Stimulated activated CD4-positive, alpha-beta T cell treated with anti-CD3 and anti-CD28 coated beads, TNF-alpha, amount 100 ng/mL, for 48 hours (primary cell): ENCODE measurements at places on chromosomes 16 and 17.

DNA sequence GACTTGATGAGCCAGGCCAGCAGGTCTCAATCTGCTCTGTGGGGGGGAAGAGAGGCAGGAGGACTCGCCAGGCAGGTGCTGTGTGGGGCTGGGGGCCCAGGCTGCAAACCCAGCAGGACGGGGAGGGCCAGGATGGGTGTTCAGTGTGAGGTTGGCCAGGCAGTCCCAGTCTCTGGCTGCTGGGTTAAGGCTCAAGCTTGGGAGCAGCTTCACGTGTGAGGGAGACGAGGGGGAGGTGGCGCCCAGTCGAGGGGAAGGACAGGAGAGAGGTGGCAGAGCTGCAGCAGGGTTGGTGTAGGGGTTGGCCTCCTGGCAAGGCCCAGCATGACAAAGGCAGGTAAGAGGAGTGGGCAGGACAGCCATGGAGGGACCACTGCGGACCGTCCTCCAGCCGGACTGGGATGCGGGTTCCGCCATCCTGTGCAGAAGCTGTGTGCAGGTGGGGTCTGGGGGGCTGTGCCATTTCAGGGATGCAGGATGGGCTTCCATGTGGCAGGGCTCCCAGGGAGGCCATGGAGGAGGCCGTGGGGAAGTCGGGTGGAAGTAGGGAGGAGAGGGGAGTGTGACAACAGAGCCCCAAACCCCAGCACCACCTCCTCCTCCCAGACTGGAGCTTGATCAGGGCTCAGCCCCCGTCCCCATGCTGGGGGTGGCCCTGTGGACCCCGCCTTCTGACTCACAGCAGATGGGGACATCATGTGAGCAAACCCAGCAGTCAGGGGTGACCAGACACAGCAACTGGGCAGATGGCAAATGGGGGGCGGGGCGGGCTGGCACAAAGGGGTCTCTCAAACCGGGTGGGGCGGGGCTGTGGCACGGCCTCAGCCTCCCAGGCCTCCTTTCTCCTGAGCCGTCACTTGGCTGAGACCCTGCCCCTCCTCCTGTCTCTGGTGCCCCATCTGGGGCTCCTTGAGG, 2.8 kb downstream of the ADGRG1 start:
- DNase-seq: no peak

GRCh38 chr17:46035112-46035818, 36.2 kb downstream of the STH start:
- no peak for DNase-seq

DNA sequence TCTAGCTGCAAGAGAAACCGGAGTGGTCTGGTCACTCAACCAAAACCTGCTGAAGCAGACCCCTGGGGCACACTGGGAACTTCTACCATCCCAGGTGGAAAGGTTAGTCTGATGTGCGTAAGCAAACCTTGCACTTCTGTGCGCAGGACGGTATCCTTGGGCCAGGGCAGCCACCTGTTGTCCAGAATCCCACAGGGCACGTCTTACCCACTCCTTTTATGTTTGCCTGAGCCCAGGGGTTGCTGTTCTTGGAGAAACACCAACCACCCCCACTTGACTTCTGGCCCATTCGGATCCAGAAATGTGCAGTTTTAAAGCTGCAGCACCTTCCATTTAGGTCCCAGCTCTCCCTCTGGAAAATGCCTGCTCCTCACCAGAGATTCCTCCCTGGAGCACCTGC, 18.7 kb downstream of the TBC1D24 start:
- DNase-seq: no peak

DNA sequence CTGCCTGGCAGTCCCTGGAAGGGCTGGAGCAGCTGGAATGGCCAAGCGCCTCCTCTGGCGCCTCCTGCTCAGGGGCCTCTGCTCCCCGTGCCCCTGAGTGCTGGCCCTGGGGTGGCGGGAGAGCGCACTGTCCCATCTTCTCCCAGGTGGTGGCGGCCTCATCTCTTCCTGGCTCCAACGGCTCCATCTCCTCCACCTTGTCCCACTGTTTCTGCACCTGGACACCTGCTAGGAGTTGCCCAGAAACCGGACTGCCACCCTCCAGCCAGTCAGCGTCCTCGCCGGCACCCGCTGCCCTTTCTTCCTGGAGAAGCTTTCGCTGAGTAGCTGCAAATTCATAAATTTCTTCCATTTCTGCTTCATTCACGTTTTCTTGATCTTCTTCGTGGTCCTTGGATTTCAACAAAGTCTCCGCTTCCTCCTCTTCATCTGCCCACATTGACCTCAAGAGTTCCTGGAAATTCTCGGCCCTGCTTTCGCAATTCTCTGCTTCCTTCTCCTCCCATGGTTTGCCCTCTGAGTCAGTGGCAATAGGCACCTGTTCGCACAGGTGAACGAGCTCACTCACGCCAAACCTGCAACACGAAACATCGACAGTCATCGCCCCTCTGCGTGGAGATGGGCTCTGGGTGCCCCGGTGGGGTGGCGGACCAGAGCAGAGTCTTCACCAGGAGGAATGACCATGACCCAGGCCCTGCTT, 13.7 kb upstream of the NLRC3 start:
- DNase-seq: no peak

- DNase-seq: no peak
Measured at GRCh38 chr17:8300226-8300625, 5.0 kb upstream of the SLC25A35 start.

- no peak for DNase-seq
Measured at GRCh38 chr17:77907497-77908461, 50.7 kb upstream of the TNRC6C start.

DNA sequence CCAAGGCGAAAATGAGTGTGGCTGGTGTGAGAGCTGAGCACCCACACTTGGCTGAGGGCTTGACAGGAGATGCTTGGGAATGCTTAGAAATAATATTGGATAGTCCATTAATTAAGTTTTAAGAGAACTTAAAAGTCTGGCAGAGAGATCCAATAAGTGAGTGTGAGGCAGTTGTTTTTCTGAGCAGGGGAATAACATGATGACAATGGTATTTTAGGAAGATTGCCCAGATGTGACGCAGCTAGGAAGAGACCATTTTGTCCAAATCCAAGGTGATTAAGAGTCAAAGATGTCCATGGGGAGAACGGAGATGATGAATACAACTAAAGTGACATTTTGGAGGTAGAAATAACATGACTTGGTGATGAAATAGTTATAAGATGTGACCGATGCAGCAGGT, 102.8 kb upstream of the AXIN2 start:
- DNase-seq: no peak

DNA sequence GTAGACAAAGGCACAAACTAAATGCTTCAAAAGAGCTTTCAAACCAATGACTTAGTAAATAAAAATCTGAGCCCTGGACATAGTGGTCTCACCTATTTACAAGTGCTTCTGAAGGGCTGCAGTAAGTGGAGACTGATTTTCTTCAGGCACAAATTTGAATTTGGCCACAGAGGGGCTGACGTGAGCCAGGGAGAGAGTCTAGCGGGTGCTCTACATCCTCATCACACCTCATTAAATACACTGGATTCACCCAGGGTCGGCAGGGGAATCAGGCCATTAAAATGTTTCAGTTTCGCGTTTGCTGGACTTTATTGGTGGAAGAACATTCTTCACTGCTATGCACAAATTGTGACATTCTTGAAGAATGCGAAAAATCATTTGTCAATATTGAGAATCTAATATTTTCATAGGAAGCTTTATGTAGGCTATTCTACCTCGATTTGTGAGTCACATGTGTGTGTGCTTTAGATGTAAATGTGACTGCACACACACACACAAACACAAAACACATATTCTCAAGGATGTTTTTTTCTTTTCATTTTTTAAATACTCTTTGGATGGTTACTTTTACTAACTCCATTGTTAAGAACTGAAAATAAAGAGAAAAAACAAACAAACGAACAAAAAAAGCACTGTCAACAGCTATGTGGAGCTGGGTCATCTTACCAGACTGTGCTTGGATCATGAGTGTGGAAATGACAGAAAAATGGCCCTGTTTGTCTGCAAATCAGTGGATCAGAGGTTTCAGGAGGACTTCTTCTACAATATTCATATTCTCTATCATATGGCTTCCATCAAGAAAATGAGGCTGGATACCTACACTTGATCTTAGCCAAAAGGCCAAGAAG, 58.9 kb downstream of the CDH11 start:
- DNase-seq: no peak

- no peak for DNase-seq
Measured at GRCh38 chr17:74024871-74025531, 178.5 kb upstream of the RPL38 start.

DNA sequence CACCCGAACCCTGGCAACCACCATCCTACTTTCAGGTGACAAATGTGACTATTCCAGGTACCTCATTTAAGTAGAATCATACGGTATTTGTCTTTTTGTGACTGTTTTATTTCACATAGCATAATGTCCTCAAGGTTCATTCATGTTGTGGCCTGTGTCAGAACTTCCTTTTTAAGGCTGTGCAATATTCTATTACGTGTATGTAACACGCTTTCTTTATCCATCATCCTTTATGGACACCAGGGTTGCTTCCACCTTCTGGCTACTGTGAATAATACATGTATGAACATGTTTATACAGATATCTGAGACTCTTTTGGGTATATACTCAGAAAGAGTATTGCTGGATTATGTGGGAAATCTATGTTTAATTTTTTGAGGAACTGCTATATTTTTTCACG, 28.7 kb upstream of the RSL1D1 start:
- DNase-seq: no peak

- DNase-seq: no peak
Measured at GRCh38 chr16:82738699-82739098, 111.9 kb downstream of the CDH13 start.

- no peak for DNase-seq
Measured at GRCh38 chr17:80746262-80746935, 201.8 kb downstream of the RPTOR start.

GRCh38 chr17:29252101-29252791, 5.6 kb downstream of the CRYBA1 start:
- no peak for DNase-seq

DNA sequence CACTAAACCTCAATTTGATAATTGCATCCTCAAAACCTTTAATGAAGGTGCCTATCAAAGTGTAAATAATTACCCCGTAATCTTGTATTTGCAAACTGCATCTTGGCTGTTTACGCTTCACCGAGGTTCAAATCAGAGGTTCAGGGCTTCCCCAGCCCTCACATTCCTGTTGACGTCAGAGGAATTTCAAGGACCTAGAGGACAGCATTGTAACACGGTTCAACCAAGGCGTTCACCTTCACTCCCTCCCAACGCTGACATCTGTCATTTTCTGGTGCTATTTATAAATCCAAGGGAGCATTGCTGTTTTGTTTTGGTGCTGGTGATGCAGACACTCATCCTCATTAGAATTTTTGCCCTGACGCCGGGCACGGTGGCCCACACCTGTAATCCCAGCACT, 691.6 kb upstream of the RBFOX1 start:
- no peak for DNase-seq

GRCh38 chr17:62592341-62593099, 35.0 kb upstream of the MRC2 start:
- DNase-seq: no peak

GRCh38 chr17:74051348-74051747, 152.1 kb upstream of the RPL38 start:
- DNase-seq: no peak

GRCh38 chr16:49129935-49130334, 151.7 kb downstream of the CBLN1 start:
- no peak for DNase-seq

DNA sequence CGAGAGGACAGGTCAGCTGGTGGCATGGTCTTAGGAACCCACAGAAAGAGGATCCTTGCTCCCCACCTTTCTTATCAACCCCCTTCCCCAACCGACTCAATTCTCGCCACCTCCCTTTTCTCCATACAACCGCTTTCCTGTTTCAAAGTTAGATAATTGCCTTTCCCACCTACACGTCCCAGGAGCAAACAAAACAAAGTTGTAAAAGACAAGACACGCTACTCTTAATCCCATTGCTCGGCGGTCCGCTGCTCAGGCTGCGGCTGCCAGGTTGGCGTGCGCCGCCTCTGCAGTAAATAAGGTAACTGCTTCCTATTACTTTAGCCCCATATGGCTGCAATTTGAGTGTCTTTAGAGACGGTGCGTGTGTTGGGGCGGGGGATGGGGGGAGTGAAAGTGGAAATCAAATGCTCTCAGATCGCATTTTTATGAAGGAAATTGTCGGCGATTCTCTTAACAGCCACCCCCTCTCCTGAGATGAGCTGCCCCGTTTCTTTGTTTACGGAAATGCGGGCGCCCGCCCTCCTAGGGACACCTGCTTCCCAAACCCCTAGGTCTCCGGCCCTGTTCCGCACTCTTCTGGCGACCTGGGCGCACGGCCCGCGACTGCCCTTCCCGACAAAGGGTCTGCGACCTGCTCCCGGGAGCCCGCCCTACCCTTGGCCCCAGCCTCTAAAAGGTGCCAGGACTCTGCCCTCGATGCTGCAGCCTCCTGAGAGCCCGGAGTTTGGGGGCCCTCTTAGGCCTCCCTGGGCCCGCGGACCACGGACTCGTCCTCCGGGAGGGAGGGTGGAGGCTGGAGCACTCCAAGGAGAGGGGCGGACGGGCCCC, 3.7 kb upstream of the CBX8 start:
- DNase-seq: no peak

- no peak for DNase-seq
Measured at GRCh38 chr17:69059458-69060175, 1.1 kb downstream of the ABCA9 start.

DNA sequence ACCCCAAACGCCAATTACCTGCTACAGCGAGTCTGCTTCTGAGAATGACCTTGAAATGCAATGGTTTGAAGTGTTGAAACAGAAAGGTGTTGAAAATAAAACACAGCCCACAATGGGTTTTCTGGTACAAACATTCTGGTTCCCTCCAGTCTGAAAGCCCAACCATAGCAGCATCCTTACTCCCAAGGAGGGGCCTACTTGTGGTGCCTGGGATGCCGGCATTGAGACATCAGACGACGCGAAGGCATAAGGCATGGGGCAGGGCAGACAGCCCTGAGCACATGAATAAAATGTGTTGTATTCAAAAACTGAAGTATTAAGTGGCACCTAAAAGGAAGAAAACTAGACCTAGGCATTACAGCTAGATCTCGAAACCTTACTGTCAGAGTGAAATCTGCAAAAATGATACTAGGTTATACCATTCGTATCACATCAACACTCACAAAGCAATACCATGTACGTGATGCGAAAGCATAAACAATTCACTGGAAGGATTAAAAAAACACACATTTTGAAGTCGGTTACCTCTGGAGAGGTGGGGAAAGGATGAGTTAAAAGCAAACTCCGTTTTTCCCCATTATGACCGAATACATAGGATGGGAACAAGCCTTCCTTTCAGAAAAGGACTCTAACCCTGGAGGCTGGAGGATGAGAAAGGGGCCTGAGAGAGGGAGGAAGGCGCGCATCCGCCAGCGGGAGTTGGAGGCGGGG, 702 bp downstream of the NUDT21 start:
- no peak for DNase-seq

GRCh38 chr17:12727076-12727760, 61.5 kb downstream of the MYOCD start:
- DNase-seq: no peak

GRCh38 chr17:15456972-15457722, 10.3 kb downstream of the CDRT4 start:
- no peak for DNase-seq

DNA sequence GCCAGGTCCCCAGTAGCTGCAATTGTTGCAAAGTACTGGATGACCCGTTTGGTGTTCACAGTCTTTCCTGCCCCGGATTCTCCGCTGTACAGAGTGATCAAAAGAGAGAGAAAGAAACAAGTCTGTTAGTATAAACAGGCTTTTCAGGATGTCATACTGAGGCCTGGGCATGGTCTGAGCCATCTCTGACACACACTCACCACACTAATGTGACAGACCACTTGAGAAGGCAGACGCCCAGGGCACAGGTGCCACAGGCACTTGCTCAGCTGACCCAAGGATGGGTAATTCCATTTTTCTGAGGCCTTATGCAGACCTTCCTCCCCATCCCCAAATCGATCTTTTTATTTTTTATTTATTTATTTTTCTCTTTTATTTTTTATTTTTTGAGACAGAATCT, 7.5 kb downstream of the MYH3 start:
- no peak for DNase-seq
